ENCODE measurements at places on chromosomes 11 and 22.
A peak's percentile ranks its signal among the peaks of the same experiment; 100 is the strongest.

DNA sequence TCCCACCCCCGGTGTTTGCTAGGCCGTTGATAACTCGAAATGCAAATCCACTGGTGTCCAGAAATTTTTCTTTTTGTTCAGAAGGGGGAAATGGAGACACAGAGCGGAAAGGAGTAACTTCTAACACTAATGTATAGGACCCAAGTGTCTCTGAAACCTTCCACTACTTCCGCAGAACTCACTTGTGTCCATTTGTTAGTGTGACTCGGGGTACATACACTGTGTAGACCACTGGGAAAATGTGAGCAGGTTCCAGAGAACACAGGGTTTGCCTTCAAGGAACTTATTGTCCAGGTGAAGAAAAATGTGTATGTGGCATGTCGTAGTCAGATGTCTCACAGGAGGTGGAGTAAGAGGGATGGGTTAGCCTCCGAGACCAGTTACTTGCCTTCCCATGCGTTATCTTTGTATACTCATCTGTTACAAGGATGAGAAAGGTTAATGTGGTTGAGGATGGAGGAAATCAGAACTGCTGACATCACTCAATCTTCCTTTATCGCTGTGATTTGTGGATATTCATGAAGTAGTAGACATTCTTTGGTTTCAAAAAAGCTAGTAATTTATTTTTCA, 857 bp downstream of the ARCN1 start:
- no peak for DNase-seq

DNA sequence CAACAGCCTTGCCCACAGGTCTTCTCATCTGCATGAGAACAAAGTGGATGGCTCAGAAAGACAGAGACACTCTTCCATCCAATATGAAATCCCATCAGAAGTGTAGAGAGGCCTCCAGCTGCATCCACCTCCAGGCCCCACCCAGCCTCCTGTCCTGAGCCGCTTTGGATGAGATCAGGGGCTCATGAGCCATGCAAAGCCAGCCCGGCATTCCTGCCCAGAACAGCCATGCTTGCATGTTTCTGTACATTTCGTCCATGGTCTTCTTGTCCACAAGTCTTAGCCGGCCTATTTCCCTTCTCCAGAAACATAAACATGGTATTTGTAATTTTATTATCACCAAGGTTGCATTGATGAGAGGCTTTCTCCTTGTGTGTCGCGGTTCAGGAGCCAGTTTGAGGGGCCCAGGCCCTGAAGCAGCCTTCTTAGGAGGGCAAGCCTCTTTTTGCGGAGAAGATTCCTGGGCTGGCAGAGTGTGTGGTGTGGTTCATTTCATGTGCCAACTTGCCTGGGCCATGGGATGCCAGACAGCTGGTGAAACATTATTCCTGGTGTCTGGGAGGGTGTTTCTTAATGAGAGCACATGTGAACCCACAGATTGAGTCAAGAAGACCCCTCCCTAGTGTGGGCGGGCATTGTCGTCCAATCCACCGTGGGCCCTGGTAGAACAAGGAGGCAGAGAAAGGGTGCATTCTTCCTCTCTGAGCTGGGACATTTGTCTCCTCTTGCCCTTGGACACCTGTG, 928.9 kb downstream of the TBC1D22A start:
- DNase-seq: no peak

DNA sequence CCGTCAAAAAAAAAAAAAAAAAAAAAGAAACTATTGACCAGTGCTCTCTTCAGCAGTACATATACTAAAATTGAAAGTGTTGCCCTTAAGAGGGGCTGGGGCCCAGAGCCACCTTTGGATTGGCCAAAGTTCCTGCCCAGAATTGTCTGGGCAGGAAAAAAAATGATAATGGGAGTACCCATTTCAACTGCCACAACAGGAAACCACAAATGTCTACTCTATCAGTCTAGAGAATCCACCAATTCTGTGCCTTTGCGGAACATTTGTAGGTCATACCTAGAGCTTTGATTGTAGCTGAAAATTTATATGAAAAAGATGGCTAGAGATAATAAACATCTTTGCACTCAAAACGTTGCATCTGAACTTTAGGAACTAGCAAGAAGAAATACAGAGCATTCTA, 69.4 kb downstream of the FAM76B start:
- no peak for DNase-seq

GRCh38 chr22:24994070-24994763, 41.7 kb downstream of the KIAA1671 start:
- DNase-seq: no peak

- DNase-seq: no peak
Measured at GRCh38 chr11:56876621-56877275, 112.0 kb upstream of the OR5AK2 start.

DNA sequence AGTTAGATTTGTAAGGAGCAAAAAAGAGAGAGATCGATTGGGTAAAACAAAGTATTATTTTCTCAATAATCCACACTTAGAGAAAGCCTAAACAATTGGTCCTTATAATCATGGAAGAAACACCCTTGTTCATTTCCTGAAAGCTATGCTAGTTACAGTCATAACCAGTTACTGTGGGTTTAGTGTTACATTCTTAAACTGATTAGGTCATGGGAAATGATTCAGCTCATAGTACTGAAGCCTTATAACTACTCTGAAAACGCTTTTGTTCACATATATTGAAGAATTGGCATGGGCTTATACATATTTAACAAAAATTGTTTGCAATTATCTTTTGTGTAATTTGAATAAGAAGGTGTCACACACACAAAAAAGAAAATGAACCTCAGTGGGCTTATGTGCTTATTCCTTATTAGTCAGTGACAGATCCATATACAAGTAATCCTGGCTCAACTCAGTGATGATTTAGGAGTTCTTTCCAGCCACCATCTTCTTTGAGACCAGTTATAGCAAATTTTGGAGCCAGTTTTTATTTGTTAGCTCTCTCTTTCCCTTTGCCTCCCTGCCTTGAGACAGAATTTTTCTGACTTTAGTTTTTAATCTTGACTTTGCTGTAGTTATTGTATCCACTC, 198.5 kb upstream of the CTSC start:
- DNase-seq: no peak

GRCh38 chr22:41587347-41587723, 2.3 kb downstream of the PMM1 start:
- DNase-seq: no peak

GRCh38 chr11:109707411-109707810, 285.4 kb downstream of the C11orf87 start:
- no peak for DNase-seq

DNA sequence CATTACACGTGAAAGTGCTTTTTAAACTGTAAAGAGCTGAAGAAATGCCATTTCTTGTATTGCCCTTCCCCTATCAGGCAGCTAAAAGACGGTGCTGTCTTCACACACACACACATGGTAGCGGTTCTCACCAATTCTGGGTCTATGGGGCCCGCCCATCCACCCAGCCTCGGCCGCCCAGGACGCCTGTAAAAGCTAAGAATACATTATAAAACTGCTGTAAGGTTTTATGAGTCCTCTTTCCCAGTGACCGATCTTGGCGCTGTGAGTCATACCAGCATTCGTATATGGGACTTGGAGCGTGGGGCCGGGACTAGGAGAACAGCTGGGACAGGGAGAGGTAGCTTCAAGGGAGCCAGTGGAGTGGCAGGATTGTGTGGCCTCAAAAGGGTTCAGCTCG, 149.7 kb upstream of the CADM1 start:
- DNase-seq: no peak

DNA sequence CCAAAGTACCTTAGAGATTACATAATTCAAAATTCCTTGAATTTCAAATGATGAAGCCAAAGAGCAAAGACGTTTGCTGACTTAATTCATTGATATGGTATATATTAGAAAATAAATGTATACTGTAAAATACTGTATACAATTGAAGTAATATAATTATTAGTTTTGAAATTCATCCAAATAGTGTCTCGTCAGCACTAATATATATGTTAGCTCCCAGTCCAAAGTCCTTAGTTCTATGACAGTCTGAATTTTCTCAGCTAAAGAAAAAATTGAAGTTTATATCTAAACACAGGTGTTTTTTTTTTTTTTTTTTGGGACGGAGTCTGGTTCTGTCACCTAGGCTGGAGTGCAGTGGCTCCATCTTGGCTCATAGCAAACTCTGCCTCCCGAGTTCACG, 431.3 kb downstream of the CNTN5 start:
- DNase-seq: no peak

- DNase-seq: no peak
Measured at GRCh38 chr11:115197433-115197832, 306.8 kb downstream of the CADM1 start.

GRCh38 chr11:92625894-92626293, 343.6 kb upstream of the MTNR1B start:
- no peak for DNase-seq

GRCh38 chr22:17787241-17787640, 13.0 kb upstream of the BID start:
- no peak for DNase-seq

DNA sequence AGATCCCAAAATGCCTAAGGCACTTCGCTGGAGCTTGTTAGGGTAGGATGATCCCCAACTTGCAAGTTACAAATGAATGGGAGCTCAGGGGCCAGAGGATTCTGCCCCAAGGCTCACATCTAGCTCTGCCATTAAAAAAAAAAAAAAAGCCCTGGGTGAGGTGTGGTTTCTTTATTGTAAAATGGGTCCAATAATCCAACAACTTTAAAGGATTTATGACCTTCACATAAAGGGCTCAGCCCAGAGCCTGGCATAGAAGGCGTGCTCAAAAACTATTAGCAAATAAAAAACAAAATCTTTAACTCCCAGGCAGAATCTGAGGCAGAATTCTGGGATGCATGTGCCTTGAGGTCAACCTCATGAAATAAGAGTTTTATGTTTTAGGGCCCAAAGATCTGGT, 42.5 kb downstream of the WT1 start:
- no peak for DNase-seq

DNA sequence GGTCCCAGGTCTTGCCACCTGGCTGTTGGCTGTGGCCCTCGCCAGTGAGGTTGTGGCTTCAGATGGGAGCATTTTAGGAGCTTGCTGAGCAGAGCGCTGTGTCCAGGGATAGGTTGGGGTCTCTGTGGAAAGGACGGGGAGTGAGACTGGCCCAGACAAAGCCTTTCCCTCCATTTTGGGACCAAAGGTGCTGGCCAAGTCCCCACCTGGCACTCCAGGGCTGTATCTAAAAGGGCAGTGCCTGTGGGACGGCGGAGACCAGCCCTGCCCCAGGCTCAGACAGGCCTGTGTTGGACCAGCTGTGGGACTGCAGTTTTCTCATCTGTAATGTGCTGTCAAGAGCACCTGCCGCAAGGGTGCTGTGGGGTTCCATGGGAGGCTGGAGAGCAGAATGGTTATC, 5.0 kb upstream of the KCTD17 start:
- DNase-seq: no peak

- DNase-seq: no peak
Measured at GRCh38 chr11:108606070-108606469, 12.5 kb upstream of the EXPH5 start.

DNA sequence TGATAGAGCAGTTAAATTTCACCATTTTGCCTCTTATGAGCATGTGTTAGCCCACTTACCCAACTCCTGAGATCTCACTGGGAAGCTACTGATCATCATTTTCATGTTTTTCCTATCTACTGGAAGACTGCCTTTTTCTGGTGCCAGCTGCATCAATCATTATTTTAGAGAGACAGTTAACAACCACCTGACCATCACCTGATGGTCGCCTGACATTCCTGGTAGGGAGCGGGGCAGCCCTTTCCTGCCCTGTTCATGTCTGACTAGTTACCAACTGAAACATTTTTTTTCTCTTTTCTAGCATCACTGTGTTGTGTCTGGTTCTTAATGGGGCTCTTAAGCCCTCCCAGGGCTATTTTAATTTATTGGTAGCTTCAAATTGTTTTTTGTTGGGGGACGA, 20.2 kb upstream of the PATL1 start:
- no peak for DNase-seq

GRCh38 chr22:21591695-21592094, 24.2 kb downstream of the UBE2L3 start:
- no peak for DNase-seq

- DNase-seq: no peak
Measured at GRCh38 chr22:41284465-41284864, 1.5 kb downstream of the RANGAP1 start.

DNA sequence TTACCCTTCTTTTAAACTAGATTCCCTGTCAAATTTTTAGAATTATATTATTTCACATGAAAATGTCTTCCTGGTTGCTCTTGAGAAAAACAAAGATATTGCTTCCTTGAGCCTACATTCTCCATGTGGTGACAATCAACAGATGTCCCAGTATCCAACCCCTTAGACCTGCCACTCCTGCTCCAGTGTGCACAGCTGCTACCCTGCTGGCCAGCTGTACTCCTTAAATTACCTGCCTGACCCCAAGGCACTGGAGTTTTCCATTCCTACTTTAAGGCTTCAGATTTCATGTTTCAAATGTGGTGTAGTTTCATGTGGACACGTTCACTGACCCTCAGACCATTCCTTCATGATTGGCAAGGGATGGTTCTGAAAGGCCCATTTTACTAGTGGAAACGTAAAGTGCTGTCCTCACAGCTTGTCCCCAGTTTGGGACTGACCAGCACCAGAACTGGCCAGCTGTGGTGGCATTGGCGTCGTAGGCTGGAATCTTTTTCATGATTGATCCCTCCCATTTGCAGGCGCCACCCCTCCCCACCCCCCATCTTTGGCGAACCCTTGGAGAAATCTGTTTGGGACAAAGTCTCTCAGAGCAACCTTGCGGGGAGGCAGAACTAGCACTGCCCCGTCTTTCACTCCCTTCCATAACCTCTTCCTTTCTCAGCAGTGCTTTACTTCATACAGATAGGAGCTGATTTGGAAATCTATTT, 123.5 kb downstream of the DBX1 start:
- no peak for DNase-seq

- peak; percentile 69 for DNase-seq
Measured at GRCh38 chr22:17742527-17742902, 31.8 kb downstream of the BID start.

- peak; percentile 70 for DNase-seq
Measured at GRCh38 chr22:17084554-17085276, at the start of gene IL17RA. Gene IL17RA, plus strand, starts transcription at chr22:17085000. Its CDS starts 92 bp downstream, at chr22:17085092.

GRCh38 chr11:36426226-36426848, 83.7 kb downstream of the TRAF6 start:
- DNase-seq: no peak

DNA sequence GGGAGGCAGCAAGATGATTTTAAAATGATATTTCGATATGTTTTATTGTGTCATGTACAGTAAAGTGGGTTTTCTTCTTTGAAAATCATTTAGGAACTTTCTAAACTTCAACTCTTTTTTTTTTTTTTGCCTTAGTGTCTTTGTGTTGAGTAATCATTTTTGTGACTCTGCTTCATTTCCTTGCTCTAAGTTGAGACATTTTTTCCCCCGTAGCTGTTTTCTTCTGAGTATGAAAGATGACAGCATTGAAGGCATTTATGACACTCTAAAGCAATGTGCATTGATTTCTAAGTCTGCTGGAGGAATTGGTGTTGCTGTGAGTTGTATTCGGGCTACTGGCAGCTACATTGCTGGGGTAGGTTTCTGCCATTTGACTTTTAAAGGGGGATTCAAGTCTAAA, 23.5 kb downstream of the RRM1 start:
- DNase-seq: no peak

GRCh38 chr22:27834364-27835185, 33.0 kb upstream of the MN1 start:
- DNase-seq: no peak

- DNase-seq: no peak
Measured at GRCh38 chr11:82082976-82083375, 650.7 kb downstream of the FAM181B start.

- DNase-seq: no peak
Measured at GRCh38 chr11:33362051-33362910, 105.1 kb downstream of the HIPK3 start.

All from occipital lobe (tissue), 3 donors.